Vagina (tissue), 2 donors: ENCODE measurements at places on chromosomes 7 and 10. TPM values are rescaled to one million over a fixed set of nuclear protein-coding genes. Genes with fewer than 3 reads are reported as not detected.

DNA sequence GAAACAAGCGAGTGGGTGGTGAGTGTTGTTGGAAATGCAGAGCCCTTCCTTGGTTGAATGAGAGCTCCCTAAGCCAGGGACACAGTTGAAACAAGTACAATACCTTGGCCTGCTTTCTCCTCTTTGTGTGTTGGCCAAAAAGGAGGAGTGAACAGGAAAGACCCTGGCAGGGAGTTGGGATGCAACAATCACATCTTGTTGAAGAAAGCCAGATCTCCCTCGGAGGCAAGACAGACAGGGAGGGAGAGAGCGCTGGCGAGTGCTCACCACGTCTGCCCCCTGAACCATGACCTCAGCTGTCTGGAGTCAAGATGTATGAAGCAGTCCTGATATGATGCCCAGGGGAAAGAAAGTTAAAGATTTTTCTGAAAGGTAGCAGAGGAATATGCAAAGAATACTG lies 66.8 kb downstream of the ADAM12 start:
- no peak for DNase-seq
- H3K4me3 ChIP-seq = no peak overlapping the region
- no peak overlapping the region for H3K27ac ChIP-seq
- no peaks in the 10 kb centered on the region for H3K27me3 ChIP-seq
- H3K4me1 ChIP-seq = no peaks in the 10 kb centered on the region

GRCh38 chr10:104521901-104522694 lies 119.0 kb upstream of the SORCS3 start:
- no peak for DNase-seq
- H3K4me3 ChIP-seq = no peak overlapping the region
- H3K27ac ChIP-seq = no peak overlapping the region
- H3K36me3 ChIP-seq = no peaks in the 10 kb centered on the region

DNA sequence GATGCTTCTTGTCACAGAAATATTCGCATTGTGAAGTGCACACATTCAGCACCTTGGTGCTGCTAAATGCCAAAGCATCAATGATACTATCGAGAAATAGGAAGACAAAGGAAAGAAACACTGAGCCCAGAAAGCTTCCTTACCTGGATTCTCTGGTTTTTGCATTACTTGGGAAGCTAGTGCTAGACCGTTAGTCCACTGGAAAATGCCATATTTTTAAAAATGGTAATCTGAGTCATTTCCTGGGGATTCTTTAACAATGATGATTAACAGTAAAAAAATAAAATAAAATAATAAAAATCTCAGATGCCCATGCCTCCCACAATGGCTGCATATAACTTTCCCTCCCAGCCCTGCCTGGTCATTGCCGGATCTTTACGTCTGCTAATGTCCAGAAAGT lies 420.1 kb upstream of the MGMT start:
- no peak for DNase-seq
- H3K27me3 ChIP-seq = peaks cover 3% of the 10 kb centered on the region
- no peak overlapping the region for H3K4me3 ChIP-seq
- H3K27ac ChIP-seq = no peak overlapping the region

The HOXA1 gene
- total RNA-seq = 0.74 TPM

The C1QL3 gene
- total RNA-seq = not detected
